ENCODE measurements at places on chromosomes 3 and 15. TPM values are rescaled to one million over a fixed set of nuclear protein-coding genes. Genes with fewer than 3 reads are reported as not detected.

TPRG1 gene
- 2.9 TPM for total RNA-seq

MESP2 gene
- total RNA-seq: not detected

AHSG gene
- total RNA-seq: not detected

GRK7 gene
- 0.22 TPM for total RNA-seq

TM4SF18 gene
- total RNA-seq: not detected

C15orf62 gene
- total RNA-seq: 0.77 TPM

ALG1L2 gene
- total RNA-seq: 0.80 TPM

RAD51 gene
- 1.5 TPM for total RNA-seq

CHAC1 gene
- 0.42 TPM for total RNA-seq

GHSR gene
- not detected for total RNA-seq

PRRT3 gene
- total RNA-seq: 6.3 TPM

CKMT1A gene
- total RNA-seq: not detected

SUSD5 gene
- total RNA-seq: not detected
